ENCODE measurements at places on chromosomes 13 and 19.

DNA sequence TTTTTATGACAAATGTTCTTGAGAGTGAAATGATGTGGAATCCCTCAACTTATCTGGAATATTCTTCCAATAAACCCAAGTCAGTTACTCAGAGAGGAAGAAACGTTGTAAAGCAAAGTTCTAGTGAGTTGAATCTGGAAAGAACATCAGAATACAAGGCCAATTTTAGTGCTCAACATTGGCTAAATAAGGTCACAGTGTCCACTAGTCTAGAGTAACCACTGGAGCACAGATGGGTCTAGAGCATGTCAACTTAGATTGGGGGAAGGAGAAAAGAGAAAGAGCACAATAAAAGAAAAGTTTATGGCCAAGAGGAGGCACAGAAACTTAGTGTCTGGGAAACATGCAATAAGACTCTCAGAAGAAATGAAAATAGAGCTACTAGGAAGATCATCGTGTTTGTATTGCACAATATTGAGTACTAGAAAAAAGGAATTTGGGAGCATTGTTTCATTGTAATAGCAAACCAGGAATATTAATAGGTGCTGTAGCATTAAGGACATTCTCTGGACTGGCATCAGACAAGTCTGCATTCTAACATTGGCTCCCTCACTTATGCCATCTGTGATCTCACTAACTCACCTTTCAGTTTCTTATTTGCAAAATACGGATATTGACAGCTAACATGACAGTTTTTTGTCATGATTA, 1318.5 kb downstream of the PCDH9 start:
- no peak for DNase-seq

- no peak for DNase-seq
Observed at GRCh38 chr13:70835371-70835770, 727.1 kb upstream of the KLHL1 start.

DNA sequence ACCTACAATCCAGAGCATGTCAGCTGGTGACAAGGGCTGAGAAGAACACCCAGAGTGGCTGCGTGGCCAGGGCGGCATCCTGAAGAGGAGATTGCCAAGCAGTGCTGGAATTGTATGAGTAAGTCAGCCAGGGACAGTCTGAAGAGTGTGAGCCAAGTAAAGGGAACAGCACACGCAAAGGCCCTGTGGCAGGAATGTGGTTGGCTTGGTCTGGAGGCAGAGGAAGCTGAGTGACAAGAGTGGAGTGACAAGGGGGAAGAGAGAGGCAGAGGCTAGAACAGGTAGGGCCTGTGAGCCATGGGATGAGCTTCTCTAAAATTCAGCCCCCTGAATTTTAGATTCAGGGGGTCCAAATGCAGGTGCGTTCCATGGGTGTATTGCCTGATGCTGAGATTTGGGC, 53.7 kb upstream of the UQCRFS1 start:
- DNase-seq: no peak

DNA sequence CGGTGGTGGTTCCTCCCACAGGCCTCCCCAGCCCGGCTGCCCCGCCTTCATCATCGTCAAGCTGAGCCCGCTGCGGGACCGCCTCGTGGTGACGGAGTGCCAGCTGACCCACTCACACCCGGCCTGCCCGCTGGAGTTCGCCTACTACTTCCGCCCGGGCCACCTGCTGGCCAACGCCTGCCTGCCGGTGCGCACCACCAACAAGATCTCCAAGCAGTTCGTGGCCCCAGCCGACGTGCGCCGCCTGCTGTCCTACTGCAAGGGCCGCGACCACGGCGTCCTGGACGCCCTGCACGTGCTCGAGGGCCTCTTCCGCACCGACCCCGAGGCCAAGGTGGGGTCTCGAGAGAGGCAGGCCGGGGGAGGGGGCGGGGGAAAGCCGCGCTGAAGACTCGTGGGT, 12.0 kb downstream of the ZSWIM9 start:
- no peak for DNase-seq

DNA sequence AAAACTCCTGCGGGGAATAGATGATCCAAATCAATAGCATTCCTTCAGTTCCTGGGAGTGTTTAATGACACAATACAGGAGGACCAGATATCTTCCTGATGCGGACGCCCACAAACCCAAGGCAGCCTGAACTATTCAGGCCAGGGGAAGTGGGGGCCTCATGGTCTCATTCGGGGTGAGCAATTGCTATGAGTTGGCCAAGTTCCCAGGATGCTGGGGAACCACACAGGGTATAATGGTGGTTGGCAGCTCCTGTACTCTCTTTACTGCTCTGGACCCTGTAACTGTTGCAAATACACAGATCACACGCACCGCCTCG, 401.2 kb downstream of the IRS2 start:
- no peak for DNase-seq

DNA sequence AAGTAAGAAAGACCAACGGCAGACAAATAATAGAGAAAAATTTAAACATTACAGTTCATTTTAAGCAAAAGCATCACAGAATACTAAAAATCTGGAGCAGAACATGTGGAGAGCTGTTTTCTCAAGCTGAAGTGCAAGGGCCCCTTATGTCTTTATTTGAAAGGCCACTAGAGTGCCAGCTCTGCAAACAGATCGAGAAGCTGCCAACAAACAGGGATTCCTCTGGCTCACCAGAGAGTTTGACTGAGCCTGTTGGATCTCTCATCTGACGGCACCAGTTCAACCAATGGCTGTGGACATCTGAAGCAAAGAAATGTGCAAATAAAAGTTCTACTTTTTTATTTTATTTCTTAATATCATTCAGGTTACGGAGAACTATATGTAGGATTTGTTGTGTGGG, 119.7 kb downstream of the COL4A2 start:
- DNase-seq: no peak

- DNase-seq: no peak
Observed at GRCh38 chr13:24741791-24742190, 22.2 kb upstream of the RNF17 start.

- DNase-seq: no peak
Observed at GRCh38 chr13:42650506-42650905, 76.6 kb downstream of the TNFSF11 start.

- no peak for DNase-seq
Observed at GRCh38 chr19:3186891-3187661, 1.3 kb downstream of the NCLN start.

GRCh38 chr19:44723299-44723951, 24.5 kb downstream of the CEACAM16 start:
- no peak for DNase-seq

GRCh38 chr13:95295026-95295425, 6.2 kb downstream of the ABCC4 start:
- DNase-seq: no peak

DNA sequence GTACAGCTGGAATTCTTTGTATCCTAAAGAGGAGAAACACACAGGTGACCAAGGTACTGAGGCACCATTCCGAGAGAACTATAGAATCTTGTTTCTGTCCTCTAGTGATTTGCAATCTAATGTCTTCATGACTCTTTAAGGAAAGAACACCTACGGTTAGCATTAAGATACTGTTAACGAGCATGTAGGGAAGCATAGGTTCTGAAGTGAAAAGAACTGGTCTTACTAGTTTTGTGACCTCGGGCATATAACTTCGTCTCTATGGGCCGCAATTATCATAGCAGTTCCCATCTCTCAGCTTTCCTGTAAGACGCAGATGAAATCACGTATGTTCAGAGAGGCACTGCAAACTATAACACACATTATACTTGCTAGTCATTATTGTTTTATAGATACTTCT, 193.0 kb upstream of the NBEA start:
- DNase-seq: no peak

GRCh38 chr13:106337096-106337850, 198.2 kb downstream of the EFNB2 start:
- DNase-seq: no peak

DNA sequence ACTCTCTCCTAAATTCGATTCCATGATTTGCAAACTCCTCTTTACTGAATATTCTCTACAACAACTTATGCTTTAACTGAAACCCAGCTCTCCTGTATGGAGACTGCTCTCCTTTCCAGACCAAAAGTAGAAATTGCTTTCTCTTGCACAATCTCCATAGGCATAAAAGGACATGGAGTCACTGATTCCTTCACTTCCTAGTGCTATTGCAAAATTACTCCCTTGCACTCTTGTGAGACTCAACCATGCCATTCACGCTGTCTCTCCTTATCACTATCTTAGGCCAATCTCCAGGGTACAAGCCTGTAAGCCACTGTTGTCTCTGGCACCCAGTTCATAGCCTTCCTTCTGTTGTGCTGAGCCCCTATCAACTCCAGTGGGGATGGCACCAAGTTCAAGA, 30.6 kb downstream of the SERPINE3 start:
- no peak for DNase-seq

- DNase-seq: no peak
Observed at GRCh38 chr13:95245071-95245470, 56.2 kb downstream of the ABCC4 start.

GRCh38 chr19:4566402-4567051, 7.0 kb upstream of the SEMA6B start:
- DNase-seq: no peak

- no peak for DNase-seq
Observed at GRCh38 chr19:45791744-45792469, 738 bp downstream of the DMWD start.

DNA sequence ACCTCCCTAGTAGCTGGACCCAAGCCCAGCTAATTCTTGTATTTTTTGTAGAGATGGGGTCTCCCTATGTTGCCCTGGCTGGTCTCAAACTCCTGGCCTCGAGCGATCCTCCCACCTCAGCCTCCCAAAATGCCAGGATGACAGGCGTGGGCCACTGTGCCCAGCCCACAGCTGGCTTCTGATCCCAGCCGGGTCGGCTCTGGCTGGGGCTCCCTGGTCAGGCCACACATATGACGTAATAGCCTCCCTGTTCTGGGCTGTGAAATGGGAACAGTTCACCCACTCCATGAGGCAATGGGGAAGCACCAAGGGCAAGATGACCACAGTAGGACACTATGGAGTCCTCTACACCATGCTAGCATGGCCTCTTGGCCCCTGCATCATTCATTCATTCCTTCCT, 41.1 kb downstream of the TINCR start:
- no peak for DNase-seq

DNA sequence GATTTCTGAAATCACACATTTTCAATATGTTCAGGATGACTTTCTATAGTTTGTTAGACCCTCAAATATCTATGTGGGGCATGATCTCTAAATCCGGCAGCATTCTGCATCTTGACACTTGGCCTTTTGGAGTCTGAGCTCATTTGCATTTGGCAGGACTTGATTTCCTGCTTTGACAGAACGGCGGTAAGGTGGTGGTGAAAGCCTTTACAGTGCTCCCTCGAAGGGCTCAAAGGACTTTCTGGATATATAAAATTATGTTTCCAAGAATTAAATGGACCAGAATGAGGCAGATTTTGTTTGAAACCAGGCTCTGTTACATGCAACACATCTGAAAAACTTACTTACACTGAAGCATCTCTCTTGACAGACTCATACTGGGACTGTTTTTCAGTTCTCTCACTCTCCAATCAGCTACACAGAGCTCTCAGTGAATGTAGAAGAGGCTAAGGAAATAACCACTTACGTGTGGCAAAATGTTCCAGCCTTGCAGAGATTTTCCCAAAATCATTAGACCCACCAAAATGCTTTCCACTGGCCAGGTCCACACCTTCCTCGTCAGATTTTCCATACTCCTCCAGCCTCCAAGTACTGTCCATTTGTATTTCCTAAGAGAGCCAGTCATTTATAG, 207.2 kb downstream of the SPRY2 start:
- DNase-seq: no peak

DNA sequence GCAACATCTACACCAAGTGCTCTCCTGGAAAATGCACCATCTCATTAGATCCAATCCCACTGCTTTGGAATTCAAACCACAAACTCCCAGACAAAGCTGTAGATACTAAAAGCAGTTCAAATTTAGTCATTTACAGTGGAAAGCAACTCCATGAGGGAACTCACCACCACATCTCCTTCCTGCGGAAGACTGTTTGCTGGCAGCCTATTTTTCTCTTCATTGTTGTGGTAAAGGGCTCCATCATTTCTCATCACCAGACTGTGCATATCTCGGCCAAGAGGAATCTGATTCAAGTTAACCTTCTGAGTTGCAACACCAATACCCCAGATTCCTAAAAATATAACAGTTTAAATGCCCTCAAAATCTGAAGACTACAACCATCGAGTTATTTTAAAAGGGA, 8.4 kb downstream of the SPRYD7 start:
- DNase-seq: no peak

GRCh38 chr19:35609851-35610353, 2.6 kb upstream of the HAUS5 start:
- no peak for DNase-seq

DNA sequence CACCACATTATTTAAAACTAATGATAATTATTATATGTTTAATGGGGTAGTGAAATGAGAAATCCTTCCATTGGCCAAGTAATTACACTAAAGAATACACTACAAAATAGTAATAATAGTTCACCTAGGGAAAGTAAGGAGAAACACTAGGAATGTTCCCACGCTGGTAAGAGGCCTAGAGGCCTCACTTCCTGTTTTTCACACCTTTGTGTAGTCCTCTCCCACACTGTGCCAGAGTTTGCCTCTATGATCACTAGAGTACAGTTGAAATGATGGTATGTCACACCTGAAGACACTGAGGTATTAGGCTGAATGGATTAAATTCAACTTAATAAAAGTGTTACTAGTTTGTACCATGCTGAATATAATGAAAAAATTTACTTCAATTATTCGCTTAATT, 1348.0 kb upstream of the ATXN8OS start:
- DNase-seq: no peak
